Activated CD4-positive, alpha-beta memory T cell treated with anti-CD3 and anti-CD28 coated beads for 36 hours (primary cell): ENCODE measurements at places on chromosomes 16 and 17. TPM values are rescaled to one million over a fixed set of nuclear protein-coding genes. Genes with fewer than 3 reads are reported as not detected.

The CDK3 gene
- total RNA-seq = 3.7 TPM

The NOS2 gene
- total RNA-seq = not detected

GRCh38 chr16:51888534-51888933, 658.4 kb downstream of the TOX3 start:
- no peak for DNase-seq
- no peaks in the 10 kb centered on the region for H3K36me3 ChIP-seq
- H3K27ac ChIP-seq = no peak overlapping the region
- no peaks in the 10 kb centered on the region for H3K27me3 ChIP-seq
- no peak overlapping the region for H3K4me3 ChIP-seq
- no peaks in the 10 kb centered on the region for H3K4me1 ChIP-seq

- H3K4me1 ChIP-seq = no peaks in the 10 kb centered on the region
- H3K4me3 ChIP-seq = no peak overlapping the region
- no peaks in the 10 kb centered on the region for H3K36me3 ChIP-seq
- no peak for DNase-seq
- H3K27ac ChIP-seq = no peak overlapping the region
Observed at GRCh38 chr16:83494459-83494858, 313.3 kb upstream of the HSBP1 start.

- no peaks in the 10 kb centered on the region for H3K27me3 ChIP-seq
- no peak overlapping the region for H3K4me3 ChIP-seq
- no peak for DNase-seq
Observed at GRCh38 chr17:61307905-61308886, 91.4 kb upstream of the TBX2 start.

DNA sequence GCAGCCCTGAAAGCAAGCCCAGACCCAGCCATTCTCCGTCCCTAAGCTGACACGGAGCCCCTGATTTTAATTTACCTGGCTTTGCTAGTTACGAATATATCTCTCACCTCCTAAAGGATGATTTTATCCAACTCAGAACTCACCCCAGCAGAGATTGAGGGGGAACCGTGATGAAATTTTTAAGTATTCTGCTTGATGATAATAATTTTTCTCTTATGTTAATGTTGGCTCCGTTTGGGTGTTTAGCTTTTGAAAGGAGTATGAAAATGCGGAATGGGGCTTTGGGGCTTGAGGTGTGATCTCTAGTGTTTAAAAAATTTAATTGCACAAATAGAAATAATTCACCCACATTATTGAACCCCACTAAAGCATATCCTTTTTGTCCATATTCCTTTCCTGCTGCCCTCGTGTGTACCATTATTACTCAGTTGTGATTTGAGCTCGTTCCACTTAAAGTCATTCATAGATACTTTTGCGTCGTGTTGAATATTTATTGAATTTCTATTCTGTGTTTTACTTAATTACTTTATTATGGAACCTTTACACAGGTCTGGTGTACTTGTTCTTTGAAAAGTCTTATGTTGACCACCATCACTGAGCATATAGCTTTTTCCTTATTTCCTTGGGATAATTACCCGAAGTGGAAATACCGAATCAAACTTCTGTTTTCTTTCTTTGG, 775 bp downstream of the PRPSAP2 start:
- H3K27me3 ChIP-seq = no peaks in the 10 kb centered on the region
- no peak for DNase-seq
- peaks cover 47% of the 10 kb centered on the region for H3K4me1 ChIP-seq
- peak overlapping the region; percentile 89 for H3K4me3 ChIP-seq

- H3K4me1 ChIP-seq = peaks cover 2% of the 10 kb centered on the region
- peak overlapping the region; percentile 38 for H3K27ac ChIP-seq
- H3K4me3 ChIP-seq = no peak overlapping the region
- no peak for DNase-seq
- H3K27me3 ChIP-seq = no peaks in the 10 kb centered on the region
- H3K36me3 ChIP-seq = peaks cover 67% of the 10 kb centered on the region
Observed at GRCh38 chr17:78678222-78678557, 101.0 kb upstream of the DNAH17 start.
